ENCODE measurements at places on chromosomes 7 and 10.

DNA sequence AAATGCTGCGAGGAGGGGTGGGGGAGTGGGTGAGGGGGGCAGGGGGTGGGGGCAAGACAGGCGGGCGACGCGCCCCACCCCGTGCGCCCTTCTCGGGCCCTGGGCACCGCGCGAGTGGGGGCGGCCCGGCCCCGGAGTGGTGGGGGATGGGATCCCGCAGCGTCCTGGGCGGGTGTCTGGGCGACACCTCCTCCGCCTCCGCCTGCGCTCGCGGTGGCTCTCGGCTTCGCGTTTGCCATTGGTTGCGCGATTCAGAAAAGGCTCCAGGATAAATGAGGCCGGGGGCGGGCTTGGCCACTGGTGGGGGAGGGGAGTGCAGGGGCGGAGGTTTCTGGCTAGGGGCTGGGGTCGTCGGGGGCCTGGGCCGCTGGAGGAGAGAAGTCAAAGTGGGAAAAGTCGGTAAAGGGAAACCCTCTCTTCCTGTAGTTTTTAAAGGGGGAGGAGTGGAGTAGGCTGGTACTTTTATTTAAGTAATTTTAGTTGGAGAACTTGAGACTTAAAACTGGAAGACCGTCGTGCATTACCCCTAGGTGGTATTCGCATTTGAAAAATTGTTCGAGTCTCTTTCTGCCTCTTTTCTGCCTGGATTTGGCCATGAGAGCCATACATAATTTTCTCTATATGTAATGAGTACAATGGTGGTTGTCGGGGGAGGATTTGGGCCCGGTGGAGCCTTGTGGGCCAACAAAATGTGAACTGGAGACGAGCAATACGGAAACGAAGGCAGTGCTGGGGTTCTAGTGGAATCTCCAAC lies 992 bp upstream of the IGF2BP3 start:
- no peak for DNase-seq

- no peak for DNase-seq
Observed at GRCh38 chr10:66982792-66983474, 57.1 kb downstream of the LRRTM3 start.

GRCh38 chr10:106535304-106535953 lies 629.1 kb downstream of the SORCS1 start:
- no peak for DNase-seq

- DNase-seq = no peak
Observed at GRCh38 chr10:8049045-8049864, 5.2 kb upstream of the GATA3 start.

GRCh38 chr10:90925079-90926029 lies 4.5 kb upstream of the ANKRD1 start:
- no peak for DNase-seq

DNA sequence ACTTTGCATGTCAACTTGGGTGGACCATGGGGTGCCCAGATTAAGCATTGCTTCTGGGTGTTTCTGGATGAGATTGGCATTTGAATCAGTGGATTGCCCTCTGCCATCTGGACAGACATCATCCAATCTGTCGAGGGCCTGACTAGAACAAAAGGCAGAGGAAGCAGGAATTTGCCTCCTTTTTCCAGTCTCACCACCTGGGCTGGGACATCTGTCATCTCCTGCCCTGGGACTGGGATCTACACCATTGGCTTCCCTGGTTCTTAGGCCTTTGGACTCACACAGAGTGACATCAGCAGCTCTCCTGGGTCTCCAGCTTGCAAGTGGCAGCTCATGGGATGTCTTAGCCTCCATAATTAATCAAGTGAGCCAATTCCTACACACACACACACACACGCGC lies 10.3 kb downstream of the SLC13A4 start:
- DNase-seq = no peak

- DNase-seq = no peak
Observed at GRCh38 chr7:150923196-150923595, 54.9 kb downstream of the KCNH2 start.

DNA sequence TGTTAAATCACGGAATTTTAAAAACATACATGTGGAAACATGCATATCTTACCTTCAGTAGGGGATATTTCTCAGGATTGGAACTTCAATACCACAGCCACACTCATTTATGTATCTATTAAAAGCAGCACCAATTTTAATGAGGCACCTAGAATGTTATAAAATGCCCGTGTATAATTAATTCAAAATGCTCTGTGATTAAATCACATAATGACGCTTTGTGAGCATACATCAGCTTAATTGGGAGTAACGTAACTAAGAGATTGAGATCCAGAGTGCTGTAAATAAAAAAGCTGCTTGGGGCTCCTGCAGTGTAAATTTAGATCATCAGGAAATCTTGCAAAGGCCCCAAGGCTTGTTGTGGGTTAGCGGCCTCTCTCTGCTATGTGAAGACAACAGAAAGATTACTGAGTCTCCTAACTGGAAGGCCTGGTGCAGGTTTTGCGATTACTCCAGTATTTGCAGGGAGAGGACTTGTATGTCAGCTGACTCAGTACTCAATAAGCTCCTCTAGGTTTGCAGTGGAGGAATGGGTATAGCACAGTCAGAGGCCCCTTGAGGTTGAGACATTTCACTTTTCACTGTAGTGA lies 195.5 kb upstream of the PHYHIPL start:
- no peak for DNase-seq

DNA sequence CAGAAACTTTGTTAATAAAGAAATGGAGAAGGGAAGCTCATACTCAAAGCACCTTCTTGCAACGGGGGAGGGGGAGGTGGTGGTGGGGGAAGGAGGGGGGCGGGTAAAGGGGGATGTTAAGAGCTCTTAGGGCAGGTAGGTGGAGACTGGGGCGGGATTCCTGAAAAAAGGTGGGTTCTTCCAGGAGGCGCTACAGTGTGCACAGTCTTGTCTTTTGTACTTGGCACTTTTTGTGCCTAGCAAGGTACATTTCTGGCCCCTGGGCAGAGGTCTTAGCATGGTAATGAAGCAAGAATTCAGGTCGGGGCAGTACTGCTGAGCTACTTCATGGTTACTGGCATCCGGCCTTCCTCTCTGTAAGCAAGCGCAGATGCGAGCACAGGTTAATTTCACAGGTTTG lies 15.2 kb upstream of the LAMB4 start:
- DNase-seq = no peak

DNA sequence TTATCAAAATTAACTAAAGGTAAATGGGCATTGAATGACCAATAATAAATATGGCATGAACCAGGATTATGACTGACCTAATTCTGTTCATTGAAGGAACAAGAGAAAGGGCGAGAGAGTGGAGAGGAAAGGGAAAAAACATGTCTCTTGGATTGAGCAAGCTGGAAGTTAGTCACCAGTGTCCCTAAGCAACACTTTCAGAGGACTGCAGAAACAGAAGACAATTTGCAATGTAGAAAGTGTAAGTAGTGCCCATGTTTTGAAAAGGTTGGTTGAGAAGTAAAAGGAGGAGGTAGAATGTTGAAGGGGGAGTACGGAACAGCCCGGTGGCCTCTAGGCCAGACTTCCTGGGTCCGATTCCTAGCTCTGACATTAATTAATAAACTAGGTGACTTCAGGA lies 94.6 kb downstream of the FAS start:
- no peak for DNase-seq

DNA sequence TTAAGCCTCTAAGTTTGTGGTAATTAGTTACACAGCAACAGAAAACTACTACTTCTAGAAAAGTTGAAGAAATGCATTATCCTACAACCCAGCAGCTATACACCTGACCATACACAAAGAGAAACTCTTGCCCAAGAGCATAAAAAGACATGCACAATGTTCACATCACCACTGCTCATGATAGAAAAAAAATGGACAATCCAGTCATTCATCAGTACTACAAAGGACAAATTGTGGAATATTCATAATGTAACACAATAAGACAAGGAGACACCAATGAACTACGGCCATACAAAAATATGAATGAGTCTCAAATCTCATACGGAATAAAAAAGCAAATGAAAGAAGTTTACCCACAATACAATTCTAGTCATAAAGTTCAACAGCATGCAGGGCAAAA lies 87.4 kb downstream of the ZFAND4 start:
- no peak for DNase-seq

DNA sequence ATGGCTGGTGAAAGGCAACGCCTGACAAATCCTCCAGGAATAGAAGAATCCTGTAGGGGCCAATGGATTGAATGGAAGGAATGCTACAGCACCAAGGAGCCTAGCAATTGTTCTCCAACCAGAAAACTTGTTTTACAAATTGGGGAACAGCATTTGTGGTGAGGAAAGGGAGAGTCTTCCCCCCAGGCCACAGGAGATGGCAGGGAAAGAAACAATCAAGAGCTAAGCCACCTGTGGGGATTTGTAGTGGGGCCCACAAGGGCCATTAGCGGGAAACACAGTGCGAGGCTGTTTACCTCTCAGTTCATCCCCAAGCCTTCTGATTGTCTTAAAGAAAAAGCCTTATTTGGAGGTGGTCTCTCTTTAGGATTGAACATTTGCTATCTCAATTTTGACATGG lies 48.5 kb upstream of the KCNMA1 start:
- no peak for DNase-seq

- no peak for DNase-seq
Observed at GRCh38 chr7:155594163-155594732, 47.9 kb upstream of the CNPY1 start.

DNA sequence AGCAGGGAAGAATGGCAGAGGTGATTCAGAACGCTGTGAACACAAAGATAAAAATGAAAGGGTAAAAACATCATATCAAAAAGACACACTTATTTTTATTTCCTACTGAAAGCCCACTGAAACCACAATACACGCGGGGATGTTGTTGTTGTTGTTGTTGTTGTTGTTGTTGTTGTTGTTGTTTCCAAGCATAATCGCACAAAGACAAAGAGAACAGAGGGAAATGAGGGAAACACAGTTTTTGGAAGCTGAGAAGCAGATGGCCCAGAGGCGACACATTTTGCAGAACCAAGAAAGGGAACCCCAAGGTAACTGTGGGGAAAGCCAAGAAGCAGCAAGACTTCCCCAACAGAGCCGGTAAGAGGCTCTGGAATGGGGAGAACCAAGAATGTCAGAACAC lies 113.9 kb downstream of the PARD3 start:
- DNase-seq = no peak

DNA sequence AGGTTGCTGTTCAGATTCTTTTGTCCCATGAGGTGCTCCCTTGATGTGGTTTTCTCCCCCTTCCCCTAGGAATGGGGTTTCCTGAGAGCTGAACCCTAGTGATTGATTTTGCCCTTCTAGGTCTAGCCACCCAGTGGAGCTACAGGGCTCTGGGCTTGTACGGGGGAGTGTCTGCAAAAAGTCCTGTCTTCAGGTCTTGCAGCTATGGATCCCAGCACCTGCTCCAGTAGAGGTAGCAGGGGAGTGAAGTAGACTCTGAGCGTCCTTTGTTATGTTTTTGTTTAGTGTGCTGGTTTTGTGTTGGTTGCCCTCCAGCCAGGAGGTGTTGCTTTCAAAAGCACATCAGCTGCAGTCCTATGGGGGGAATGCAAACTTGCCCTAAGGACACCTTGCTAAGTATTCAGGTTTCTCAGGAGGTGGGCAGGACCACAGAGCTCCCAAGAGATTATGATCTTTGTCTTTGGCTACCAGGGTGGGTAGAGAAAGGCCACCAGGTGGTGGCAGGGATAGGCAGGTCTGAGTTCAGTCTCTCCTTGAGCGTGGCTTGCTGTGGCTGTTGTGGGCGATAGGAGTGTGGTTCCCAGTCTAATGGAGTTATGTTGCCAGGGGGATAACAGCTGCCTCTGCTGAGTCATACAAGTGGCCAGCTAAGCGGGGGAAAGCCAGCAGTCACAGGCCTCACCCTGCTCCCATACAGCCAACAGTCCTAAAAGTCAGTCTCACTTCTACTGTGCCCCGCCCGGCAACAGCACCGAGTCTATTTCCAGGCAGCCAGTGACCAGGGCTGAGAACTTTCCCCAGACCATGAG lies 92.4 kb upstream of the JCAD start:
- DNase-seq = no peak

GRCh38 chr7:94289071-94289470 lies 105.6 kb upstream of the COL1A2 start:
- DNase-seq = no peak

DNA sequence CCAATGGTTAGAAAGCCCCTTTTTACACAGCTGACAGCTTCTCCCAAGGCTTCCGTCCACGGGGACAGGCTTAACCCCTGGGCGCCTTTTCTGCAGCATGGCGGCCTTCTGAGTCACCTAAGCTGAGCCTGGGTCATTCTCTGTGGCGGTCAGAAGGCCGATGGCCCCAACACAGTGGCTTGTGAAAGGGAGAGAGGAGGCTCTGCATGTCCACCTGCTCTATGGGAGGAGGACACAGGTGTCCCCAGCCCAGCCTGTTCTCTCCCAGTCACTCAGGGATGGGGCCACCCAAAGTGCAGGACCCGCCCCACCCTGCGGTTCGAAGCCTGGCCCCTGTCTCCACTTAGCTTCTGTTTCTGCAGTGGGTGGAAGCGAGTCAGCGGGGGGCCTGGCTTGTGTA lies 20.4 kb upstream of the TTYH3 start:
- no peak for DNase-seq

Measured in stimulated activated CD4-positive, alpha-beta T cell treated with anti-CD3 and anti-CD28 coated beads, TNF-alpha, amount 100 ng/mL, for 1 hour (primary cell).